ENCODE measurements at places on chromosomes 3 and 15.

DNA sequence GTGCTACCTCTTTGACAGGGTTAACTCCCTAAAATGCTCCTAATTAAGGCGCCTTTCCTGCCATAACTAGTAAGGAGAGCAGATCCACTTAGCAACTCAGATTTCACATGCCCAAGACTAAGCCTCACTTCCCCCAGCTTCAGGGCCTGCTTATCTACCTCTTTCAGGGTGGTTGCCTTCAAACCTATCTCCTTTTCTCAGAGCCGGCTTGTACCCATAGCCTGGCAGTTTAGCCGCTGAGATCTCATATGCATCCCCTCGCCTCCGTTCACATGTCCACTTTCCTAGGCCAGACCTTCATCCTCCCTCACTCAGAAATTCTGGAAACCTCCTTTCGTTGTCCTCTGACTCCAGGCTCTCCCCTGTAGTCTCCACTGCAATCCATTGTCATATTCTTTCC lies 1.0 kb upstream of the FSTL1 start:
- DNase-seq, result no peak

GRCh38 chr3:159619341-159619885 lies 369.2 kb upstream of the IL12A start:
- no peak for DNase-seq

- DNase-seq, result no peak
Measured at GRCh38 chr15:76337696-76338485, 1.3 kb downstream of the ISL2 start.

DNA sequence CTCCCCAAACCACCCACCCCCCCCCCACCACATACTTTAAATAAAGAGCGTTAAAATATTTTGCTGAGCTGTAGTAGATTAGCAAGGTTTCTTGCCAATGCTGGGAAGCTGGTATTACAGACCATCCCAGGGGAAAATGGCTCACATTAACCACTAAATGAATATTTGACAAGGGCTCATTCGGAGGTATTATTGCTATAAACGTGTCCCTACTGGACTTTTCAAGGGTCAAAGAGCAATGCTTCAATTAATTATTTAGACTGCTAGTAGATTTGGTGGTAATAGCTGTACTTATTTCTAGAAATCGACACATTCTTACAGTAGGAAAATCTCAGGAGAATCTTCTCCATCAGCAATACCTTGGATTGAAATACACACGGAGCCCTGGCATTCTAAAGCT lies 5.2 kb downstream of the SOX2 start:
- no peak for DNase-seq

DNA sequence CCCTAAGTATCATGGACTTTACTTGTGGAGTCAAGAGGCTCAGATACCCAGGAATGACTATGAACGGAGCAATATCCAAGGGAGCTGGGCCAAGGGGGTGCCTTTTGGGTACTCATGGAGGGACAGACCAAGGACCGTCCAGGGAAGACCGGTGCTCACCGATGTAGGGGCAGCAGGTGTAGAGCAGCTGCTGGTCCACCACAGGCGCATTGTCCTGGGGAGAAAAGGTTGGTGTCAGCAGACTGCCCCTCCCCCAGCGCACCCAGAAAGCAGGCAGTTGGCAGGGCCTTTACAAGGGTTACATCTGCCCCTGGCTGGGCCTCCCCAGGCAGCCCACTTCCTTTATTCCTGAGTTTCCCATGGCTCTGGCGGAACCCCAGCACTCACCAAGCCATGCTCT lies 7.5 kb downstream of the CDAN1 start:
- no peak for DNase-seq

DNA sequence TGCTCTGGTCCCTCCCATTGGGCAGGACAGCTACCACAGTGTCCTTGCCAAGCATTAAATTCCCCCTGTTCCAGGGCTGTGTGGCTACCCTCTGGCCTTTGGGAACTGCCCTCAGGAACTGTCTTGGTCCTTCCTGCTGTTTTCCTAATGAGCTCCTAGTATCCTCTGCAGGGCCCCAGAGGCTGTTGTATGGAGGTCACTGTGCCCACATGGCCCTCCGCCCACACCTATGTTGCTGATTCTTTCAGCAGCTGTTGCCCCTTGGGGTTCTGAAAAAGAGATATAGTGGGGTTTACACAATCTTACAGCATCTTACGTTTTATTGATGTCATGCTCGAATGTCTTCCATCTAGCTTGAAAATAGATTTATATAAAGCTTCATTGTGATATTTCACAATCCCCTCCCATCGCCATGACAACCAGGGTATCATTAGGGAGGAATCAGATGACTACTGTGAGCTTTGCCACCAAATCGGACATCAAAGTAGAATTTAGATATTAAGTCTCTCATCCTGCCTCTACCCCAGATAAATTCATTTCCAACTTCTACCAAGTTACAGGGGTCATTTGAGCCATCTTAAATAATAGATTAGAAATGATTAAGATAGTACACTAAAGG lies 97.1 kb upstream of the NR2E3 start:
- DNase-seq, result no peak

DNA sequence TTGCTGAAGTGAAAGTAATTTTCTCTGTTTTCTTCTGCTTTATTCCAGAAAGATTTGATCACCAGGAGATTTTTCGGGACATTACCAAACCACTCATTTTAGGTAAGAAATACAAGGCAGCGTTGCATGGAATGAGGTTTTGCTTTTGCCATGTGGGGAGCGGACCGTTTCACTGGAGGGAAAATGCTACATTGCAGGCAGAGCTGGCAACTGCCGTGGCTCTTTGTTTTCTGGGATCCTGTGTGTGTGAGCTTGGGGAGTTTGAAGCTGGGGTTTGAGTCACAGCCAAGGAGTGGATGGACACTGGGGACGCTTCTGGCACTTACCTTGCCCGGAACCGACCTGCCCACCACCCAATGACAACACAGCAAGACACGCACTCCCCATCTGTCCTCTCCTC lies 109.9 kb downstream of the APBA2 start:
- no peak for DNase-seq

DNA sequence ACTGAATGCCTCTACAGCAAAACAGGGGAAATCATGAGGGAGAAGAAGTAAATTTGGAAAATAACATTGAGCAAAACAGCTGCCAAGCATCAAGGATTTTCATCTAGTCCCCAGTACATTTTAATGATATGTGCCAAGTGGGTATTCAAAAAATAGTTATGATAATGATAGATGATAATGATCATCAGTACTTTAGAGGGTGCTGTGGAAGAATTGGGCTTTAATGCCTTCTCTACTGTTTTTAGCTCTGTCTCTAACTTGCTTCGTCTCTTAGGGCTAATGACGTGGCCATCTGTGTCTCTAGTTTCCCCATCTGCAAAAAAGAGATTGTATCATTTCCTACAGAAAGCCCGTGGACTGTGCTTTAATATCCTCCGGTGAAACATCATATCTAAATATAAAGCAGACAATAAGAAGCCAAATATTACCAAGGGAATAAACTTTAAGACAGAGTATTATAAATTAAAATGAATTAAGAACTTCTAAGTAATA lies 10.2 kb upstream of the FSIP1 start:
- DNase-seq, result no peak

DNA sequence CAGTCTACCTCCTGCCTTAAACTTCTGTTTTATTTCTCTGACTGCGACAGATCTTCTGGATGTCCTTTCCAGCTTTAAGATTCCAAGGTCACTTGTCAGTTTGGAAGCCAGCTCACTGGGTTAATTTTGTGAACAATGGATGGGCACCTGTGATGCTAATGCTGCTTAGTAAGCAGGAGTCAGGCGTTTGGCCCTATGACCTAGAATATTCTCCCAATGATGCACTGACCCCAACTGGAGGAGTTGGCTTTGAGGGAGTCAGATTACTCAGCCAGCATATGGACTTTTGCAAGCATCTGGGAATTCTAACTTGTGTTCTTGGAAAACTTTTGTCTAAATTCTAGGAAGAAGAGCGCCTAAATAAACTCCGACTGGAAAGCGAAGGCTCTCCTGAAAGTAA lies 28.1 kb downstream of the HACD3 start:
- DNase-seq, result no peak

GRCh38 chr15:74274470-74275038 lies 38.4 kb downstream of the CCDC33 start:
- no peak for DNase-seq

DNA sequence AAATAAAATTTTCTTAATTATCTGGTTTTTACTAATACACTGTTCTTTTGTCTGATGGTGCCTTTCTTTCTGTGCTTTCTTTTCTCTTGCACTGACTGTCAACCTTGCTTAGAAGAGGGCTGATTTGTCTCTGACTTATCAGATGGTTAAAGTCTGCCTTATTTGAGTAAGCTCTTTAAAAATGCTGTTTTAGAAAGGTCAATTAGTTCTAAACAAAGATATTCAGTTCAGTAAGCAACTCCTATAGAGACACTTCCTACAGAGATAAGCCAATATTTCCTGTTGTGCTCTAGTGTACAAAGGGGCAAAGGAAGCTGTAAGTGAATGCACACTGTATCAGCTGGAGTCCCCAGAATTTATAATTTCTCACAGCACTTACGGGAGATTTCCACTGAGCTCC lies 153.4 kb upstream of the TSPAN3 start:
- no peak for DNase-seq

DNA sequence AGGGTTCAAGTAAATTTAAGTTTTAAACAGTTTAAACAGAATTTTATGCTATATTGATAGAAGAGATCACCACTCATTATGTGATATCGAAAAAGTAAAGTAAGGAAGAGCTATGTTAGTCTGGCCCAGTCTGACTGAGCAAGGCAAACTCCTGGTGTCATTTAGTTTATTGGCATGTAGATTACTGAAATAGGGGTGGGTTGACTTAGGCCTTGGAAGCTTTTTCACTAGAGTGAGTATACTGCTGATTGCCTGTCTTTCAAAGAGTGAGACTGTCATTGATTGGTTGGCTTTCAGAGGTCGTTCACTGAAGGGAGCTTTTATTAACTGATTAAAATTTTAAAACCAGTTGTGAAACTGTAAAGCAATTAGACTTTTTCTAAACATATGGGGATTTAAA lies 294.5 kb downstream of the NAALADL2 start:
- no peak for DNase-seq

DNA sequence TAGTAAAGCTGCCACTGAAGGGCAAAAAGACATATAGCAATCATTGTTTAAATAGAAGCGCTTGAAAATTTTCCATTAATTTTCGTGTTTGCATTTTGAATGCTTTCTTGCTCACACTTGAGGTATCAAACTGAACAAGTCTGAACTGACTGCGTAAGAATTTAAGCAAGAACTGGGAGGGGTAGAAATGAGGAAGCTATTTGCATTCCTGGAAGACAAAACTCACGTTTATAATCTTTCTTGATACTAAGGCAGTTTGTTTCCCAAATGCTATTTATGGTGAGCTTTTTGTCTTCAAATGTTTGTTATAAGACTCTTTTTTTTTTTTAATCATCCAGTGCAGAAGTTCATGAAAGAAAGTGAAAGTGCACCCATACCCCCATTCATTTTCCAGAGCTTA lies 499.8 kb upstream of the TPRG1 start:
- no peak for DNase-seq

- DNase-seq, result no peak
Measured at GRCh38 chr3:117519776-117520175, 810.2 kb downstream of the TUSC7 start.

GRCh38 chr3:73848173-73848906 lies 223.6 kb upstream of the PDZRN3 start:
- DNase-seq, result no peak

DNA sequence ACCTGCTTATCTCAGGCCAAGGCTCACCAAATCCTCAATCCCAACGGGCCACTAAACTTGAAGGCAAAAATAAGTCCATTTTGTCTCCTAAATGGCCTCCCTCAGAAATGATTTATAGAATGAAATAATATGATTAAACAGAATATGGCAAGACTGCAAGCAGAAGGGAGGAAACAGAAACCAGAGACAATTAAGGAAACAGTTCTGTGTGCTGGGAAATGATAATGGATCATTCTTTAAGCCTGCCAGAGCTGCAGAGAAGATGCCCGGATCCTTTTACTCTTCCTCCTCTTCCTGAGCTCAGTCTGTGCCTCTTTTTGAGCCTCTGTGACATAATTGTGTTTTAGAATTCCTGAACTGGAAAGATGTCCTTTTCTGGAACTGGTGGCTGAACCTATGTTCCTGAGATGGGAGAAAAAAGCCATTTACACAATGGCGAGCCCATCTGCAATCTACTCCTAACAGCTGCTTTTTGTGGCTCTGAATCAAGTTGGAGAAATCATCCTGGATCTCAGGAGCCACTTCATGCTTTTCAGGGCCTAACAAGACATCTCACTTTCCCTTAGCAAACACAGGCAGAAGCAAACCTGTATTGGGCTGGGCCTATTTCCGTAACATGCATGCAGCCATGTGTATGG lies 2.8 kb upstream of the ABHD2 start:
- peak; percentile 18 for DNase-seq

DNA sequence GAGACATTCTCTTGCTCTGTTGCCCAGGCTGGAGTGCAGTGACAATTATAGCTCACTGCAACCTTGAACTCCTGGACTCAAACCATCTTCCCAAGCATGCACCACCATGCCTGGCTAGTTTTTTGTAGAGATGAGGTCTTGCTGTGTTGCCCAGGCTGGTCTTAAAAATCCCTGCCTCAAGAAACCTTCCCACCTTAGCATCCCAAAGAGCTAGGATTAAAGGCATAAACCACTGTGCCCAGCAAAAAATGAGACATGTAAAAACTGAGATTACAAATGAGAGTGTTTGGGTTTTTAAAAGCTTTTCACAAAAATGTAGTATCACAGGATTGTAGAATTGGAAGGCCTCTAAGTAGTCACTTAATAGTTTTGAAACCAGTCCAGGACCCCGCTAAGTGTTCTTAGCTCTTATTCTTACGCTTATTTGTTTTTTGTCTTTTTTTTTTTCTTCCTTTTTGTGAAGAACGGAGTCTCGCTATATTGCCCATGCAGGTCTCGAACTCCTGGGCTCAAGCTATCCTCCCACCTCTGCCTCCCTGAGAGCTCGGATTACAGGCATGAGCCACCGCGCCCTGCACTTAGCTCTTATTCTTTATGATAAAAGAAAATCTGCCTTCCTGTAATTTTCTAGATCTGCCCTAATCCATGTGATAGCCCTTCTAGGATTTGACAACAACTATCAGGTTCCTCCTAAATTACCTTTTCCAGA lies 31.5 kb downstream of the KLHL18 start:
- DNase-seq, result no peak

DNA sequence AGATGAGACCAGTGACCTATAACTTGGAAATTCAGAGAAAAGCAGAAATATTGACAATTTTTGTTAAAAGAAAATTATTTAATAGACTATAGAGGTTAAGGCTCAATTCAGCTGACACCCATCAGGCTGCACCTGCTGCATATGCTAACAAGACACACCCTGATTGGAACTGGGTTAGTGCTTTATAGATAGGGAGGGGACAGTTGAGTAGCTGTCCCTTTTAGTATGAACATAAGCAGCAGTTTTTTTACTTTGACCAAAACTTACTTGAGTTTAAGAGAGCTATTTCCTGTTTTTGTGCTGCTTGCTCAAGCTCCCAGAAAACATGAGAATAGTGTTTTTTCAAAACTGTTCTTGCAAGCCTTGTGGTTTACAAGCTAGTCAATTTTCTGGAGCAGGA lies 292.6 kb downstream of the LRRC3B start:
- no peak for DNase-seq

- DNase-seq, result no peak
Measured at GRCh38 chr3:52388933-52389332, 56.0 kb downstream of the SEMA3G start.

- DNase-seq, result no peak
Measured at GRCh38 chr3:154398084-154398967, 31.7 kb downstream of the GPR149 start.

- DNase-seq, result no peak
Measured at GRCh38 chr15:77482570-77482969, 61.9 kb downstream of the HMG20A start.

Data from sigmoid colon (tissue), 7 donors.